NCI-H1092 (cell line): ENCODE measurements at places on chromosomes 7 and 10.

- no peak for DNase-seq
Measured at GRCh38 chr10:52741851-52742250, 30.7 kb downstream of the MBL2 start.

DNA sequence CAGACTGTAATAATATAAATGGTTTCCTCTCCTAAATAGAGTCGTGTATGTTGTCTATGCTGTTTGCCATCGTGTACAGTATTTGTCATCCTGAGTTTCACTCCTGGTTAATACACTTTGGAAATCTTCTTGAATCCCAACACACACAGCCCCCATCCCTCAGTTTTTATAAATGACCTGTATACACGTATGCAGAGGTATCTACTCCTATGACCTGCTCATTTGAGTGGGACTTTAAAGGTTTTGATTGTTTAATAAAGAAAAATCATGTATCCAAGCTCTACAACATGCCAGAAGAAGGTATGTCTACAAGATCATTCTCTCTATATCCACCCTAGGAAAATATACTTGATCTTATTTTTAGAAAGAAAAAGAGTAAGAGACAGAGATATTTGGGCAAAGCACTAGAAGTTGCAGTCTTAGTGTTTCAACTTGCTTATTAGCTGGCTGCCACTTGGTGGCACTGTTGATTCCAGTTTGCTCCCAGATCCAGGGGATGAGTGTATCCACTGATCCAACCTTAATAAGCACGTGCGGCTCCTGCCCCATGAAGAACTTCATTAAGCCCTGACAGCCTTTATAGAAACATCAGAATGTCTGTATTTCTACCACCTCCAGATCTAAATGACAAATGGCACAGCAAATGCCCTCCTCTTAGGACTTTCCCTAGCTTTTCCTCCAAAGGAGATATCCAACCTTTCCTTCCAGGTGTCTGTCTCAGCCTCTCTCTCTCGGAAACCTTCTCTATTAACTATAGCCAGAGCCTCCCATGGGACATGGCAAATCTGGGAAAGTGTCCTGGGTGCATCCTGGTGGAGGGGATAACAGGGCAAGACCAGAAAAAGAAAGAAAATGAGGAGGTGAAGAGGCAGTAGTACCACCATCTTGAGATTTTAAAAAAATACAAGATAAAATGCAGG, 181.6 kb upstream of the NEBL start:
- peak; percentile 51 for DNase-seq

- DNase-seq = peak; percentile 72
Measured at GRCh38 chr10:28503114-28503513, 29.8 kb upstream of the WAC start.

DNA sequence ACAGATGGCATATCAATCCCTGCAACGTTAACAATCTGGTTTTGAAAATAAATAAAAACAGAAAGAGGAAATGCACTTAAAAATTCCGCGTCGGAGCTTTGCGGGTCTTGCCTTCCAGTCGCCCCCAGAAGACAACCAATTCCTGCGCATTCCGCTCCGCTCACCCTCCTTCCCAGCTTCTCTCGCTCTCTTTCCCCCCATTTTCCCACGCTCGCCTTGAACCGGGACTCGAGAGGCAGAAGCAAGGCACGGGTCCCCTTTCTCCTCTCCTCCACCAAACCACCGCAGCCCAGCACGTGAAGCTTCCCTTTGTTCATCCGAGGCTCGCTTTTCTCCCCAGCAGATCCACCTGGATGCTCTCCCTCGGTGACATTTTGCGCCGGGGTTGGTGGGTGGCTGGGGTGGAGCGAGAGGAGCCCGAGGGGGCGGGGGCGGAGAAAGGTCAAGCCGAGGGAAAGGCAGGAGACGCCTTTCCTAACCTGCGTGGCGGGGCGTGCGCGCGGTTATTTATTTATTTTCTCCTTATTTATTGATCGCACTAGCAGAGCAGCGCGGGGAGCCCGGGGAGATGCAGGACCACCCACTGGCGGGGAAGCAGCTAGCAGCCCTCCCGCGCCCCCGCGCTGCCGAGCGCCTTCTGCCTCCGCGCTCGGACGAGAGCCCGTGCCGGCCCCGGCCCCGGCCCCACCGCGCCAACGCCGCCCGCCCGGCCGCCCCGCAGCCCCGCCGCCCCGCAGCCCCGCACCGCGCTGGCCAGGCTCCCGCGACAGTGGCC, at the start of gene KCND2:
Gene KCND2, plus strand, starts transcription at position 475 of the 775 bp plus-strand sequence.
- peak; percentile 53 for DNase-seq

DNA sequence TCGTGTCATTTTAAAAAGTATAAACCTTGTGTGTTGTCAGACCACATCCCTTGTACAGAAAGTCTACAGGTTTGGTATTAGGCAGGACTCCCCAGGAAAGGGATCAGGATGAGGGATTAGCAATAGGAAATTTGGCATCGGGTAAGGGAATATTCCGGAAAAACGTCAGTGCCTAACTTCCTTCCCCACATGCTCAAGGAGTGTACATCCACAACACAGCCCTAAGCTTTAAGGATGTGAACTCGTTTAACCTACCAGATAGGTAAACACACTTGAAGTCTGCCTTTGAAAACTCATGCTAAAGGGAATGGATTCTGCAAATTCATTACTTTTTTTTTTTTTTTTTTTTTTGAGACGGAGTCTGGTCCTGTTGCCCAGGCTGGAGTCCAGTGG, 194.9 kb downstream of the SKIDA1 start:
- no peak for DNase-seq

- no peak for DNase-seq
Measured at GRCh38 chr10:78658645-78659597, 409.8 kb upstream of the ZMIZ1 start.

- no peak for DNase-seq
Measured at GRCh38 chr7:124201768-124202349, 169.0 kb upstream of the TMEM229A start.

GRCh38 chr10:120688928-120689327, 162.2 kb upstream of the WDR11 start:
- no peak for DNase-seq

DNA sequence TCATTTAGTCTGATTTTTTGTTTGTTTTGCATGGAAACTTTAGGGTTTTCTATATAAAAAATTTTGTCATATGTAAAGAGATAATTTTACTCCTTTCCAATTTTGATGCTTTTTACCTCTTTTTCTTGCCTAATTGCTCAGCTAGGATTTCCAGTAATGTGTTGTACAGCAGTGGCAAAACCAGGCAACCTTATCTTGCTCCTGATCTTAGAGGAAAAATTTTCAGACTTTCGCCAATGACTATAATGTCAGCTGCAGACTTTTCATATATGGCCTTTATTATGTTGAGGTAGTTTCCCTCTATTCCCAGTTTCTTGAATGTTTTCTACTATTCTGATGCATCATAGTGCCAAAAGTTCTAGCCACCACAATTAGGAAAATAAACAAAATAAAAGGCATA, 126.3 kb downstream of the ALOX5 start:
- no peak for DNase-seq

DNA sequence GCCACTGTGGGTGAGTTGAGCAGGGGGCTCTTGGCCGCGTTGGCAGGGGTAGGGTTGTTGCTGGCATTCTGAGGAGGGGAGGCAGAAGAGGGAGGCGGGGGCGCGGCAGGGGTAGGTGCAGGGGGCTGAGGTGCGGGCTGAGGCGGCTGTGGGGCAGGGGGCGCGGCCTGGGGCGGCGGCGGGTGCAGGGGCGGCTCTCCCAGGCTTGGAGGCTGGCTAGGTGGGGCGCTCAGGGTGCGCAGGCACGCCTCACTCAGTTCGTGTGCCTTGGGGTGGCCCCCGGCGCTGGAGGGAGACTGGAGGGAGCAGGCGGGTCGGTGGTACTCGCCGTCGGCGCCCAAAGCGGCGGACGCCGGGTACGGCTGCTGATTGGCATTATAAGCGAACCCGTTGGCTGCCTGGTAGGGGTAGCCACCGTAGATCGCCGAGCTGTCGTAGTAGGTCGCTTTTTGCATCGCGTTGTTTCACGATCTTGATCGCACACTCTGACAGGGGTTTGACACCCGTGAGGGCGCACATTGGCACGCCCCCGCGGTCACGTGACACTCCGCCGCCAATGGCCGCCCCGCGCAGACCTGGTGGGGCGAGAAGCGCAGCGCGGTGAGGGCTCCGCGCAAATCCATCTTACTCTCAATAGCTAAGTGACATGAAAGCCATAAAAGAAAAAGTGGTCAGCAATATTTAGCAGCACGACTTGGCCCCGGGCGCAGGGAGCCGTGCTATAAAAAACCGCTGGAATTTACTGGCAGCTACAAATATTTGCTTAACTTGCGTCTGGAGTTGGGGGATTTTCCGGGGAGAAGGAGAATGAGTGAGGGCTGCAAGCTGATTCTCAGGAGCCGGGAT, 7.9 kb upstream of the HOXA2 start:
- peak; percentile 28 for DNase-seq

GRCh38 chr10:35921866-35922350, 279.8 kb upstream of the FZD8 start:
- DNase-seq = no peak

DNA sequence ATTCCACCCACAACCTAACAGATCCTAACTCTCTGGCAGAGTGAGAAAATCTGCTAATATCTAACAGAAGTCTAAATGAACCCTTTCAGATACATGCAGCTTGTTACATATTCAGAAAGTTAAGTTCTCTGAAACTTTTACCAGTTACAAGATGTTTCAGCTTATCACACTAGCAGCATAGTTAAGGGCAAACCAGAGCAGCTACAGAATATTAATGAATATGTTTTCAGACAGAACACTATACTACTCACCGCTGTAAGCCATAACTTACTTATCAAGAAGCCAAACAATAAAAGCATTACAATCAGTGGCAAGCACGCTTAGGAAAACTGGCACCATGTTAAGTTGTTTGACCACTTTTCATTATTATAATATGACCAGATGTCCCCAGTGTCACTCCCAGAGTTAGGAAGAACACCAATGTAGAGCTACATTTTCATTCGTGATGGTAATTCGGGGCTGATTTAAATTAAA, 2.7 kb downstream of the ITGB1 start:
- no peak for DNase-seq

GRCh38 chr7:81277691-81278090, 358.8 kb upstream of the SEMA3C start:
- no peak for DNase-seq

GRCh38 chr7:16369855-16370254, 51.5 kb downstream of the CRPPA start:
- no peak for DNase-seq

DNA sequence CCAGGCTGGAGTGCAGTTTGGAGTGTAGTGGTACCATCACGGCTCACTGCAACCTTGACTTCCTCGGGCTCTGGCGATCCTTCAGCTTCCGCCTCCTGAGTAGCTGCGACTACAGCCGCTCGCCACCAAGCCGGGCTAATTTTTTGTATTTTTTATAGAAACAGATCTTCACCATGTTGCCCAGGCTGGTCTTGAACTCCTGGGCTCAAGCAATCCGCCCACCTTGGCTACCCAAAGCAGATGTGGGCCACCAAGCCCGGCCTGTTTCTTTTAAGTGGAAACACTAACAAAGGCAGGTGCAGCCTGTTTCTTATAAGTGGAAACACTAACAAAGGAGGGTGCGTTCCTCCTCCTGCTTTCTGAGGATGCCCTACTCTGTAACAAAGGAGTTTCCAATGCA, 18.2 kb downstream of the PRF1 start:
- peak; percentile 19 for DNase-seq

GRCh38 chr10:77245953-77246352, 391.7 kb downstream of the KCNMA1 start:
- DNase-seq = no peak

DNA sequence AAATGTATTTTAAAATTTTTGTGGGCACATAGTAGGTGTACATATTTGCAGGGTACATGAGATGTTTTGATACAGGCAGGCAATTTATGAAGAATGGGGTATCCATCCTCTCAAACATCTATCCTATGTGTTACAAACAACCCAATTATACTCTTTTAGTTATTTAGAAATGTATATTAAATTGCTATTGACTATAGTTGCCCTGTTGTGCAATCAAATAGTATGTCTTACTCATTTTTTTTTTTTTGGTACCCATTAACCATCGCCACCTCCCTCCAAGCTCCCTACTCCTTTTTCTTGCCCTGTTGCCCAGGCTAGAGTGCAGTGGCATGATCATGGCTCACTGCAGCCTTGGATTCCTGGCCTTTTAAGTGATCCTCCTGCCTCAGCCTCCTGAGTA, 128.1 kb downstream of the BAMBI start:
- DNase-seq = no peak

DNA sequence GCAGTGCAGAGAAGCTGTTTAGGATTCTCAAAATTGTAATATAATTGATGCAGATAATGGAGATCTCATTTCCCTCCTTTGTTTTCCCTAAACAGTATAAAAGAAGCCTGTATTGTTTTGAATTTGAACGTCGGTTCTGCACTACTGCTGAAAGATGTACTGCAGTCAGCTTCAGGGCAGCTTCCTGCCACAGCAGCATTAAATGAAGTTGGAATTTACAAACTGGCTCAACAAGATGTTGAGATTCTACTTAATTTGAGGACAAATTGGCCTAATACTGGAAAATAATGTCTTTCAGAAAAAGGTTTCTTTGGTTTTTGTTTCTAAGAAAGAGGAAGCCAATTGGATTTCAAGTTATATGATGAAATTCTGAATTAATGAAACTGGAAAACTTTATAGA, 14.3 kb downstream of the EFCAB10 start:
- DNase-seq = no peak

- no peak for DNase-seq
Measured at GRCh38 chr7:133777701-133778100, 349.4 kb upstream of the LRGUK start.

DNA sequence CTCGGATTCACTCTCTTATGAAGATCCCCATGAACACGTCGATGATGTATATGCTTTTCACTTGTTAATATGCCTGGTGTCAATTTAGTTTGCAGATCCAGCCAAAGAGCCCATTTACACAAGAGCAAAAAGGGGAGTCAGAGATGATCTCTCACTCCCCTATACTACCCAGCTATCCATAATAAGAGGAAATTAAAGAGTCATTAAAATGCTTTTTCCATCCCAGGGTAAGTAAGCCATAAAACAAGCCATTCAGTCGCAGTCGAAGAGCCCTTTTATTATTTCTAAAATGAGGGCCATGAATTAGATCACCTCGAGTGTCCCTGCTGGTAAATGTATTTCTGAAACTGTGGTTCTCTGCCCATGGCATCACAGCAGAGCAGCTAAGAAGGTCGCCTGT, 41.2 kb downstream of the CHCHD3 start:
- DNase-seq = peak; percentile 63

- no peak for DNase-seq
Measured at GRCh38 chr10:110304394-110304779, 333 bp downstream of the SMNDC1 start.

- DNase-seq = no peak
Measured at GRCh38 chr7:42605406-42606192, 306.3 kb downstream of the C7orf25 start.

- no peak for DNase-seq
Measured at GRCh38 chr10:117339578-117339977, 35.7 kb downstream of the PDZD8 start.
